ENCODE measurements at places on chromosomes 13 and 19.

DNA sequence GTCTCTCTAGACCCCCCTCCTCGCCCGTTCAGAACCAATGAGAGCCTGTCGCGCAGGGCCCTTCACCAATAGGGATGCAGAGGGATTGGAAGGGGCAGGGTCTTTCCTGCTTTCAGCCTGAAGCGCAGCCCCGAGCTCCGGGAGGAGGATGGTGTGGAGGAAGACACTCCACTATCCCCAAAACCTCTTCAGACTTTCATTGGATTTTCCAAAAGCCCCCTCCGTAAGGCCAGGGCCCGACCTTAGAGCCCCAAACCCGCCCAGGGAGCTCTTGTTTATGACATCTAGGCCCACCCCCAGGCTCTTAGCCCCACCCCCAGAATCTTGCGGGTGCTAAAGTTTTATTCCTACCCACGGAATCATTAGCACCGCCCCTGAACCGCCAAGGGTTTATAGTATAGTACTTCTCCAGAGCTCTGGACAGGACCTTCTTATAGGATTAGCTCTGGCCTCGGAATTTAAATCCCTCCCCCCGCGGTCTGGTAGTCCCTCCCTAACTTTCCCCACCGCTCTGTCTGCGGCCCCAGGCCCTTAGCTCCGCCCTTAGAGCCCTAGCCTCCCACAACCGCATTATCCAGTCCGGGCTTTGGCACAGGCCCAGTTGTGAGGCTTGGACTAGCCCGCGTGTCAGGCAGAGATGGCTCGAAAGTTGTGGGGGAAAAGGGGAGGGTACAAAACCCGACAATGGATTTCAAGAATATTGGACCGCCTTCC, 6.6 kb upstream of the EML2 start:
- DNase-seq = peak; percentile 85

GRCh38 chr13:54433493-54434206, 1405.0 kb downstream of the OLFM4 start:
- DNase-seq = no peak

GRCh38 chr13:35882722-35883497, 248.3 kb downstream of the DCLK1 start:
- no peak for DNase-seq

DNA sequence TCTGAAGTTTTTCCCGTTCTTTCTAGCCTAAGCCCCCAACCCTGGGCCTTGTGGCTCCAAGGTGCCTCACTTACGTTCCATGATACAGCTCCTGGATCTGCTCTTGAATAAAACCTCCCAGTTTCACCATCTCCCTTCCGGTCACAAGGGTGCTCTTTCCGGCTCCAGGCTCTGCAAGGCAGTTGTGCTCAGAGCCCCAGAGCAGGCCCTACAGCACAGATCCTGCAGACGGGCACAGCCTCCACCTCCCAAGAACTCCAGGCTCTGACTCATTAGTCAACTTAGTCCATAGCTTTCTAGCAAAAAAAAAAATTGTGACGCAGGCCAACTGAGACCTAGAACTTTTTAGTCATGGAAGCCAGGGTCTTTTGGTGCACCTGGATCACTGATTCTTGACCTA, 33.9 kb upstream of the SLC7A10 start:
- no peak for DNase-seq

DNA sequence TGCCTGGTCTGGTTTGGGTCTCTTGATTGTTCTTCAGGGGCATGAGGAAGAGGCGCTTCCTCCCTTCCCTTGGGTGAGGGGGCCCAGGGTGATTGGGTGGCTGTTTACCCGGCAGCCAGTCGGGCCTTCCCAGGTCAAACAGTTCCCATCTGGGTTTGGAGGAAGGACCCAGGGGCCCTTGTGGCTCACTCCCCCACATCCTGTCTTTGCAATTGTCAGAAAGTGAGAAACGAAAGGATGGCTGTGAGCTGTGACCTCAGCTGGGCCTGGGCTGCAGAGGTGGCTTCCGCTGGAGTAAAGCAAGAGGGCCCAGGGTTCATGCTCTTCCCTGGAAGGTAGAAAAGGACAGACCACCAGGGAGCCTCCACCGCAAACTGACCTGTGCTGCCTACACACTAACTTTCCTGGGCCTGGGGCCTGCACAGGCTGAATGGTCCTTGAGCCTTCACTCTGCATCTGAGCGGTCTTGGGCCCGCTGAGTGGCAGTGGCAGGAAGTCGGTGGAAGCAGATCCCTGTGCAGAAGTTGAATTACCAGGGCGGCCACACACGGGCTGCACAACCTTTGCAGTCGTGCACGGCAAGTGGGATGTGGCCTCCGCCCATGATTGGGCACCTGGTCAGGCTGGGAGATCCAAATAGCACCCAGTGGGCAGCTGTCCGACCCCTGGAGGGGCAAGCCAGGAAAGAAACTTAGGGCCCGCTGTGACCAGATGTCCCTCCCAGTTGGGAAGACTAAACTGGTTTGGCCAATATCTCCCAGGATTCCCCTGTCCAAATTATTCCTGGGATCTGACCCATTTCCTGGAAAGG, 5.3 kb upstream of the CD79A start:
- peak; percentile 91 for DNase-seq

DNA sequence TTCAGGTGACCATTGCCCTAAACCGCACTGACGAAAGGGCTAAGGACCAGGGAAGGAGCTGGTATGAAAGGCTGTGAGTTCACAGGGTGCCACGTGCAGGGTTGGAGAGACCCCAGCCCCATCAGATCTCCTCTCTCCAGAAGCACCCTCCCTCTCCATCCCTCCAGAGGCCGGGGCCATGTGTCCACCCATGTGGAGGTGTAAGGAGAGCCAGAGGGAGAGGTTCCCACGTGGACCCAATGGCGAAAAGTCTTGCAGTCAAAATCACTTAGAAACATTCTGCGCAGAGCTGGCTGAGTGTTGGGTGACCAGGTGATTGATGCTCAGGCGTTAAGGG, 168.3 kb downstream of the COL4A1 start:
- no peak for DNase-seq

DNA sequence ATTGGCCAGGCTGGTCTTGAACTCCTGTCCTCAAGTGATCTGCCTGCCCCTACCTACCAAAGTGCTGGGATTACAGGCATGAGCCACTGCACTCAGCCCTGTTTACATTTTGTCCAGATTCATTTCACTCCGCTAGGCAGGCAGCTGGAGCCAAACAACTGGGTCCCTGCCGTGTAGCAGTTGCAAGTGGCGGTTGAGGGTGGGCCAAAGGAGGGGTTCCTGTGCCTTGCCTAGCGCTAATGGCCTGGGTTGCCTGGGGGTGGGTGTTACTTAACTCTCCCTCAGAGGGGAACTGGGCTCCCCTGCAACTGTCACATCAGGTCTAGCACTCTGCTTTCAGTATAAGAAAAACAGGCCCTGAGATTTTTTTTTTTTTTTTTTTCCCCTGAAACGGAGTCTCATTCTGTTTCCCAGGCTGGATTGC, 7.4 kb downstream of the ACP5 start:
- DNase-seq = no peak

GRCh38 chr19:30049846-30050667, 108.0 kb downstream of the URI1 start:
- no peak for DNase-seq

DNA sequence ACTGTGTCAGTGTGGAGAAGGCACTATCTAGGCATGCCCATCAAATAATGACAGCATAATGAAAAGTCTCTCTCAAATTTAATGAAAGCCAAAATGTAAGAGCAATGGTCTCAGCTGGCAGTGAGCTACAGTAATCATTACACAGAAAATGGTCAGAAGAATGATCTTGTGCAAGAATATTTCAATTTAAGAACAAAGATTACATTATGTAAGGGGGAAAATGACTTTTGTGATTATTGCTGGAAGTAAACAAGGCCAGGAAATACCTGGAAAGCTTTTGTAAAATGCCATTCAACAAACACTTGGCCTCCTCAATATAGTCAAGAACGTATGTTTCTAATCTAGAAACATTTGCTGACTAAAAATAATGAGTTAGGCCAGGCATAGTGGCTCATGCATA, 89.1 kb downstream of the CAB39L start:
- DNase-seq = no peak

- DNase-seq = no peak
Measured at GRCh38 chr13:86725105-86725504, 925.9 kb upstream of the SLITRK6 start.

GRCh38 chr13:23288564-23288963, 107.8 kb downstream of the SGCG start:
- DNase-seq = no peak

DNA sequence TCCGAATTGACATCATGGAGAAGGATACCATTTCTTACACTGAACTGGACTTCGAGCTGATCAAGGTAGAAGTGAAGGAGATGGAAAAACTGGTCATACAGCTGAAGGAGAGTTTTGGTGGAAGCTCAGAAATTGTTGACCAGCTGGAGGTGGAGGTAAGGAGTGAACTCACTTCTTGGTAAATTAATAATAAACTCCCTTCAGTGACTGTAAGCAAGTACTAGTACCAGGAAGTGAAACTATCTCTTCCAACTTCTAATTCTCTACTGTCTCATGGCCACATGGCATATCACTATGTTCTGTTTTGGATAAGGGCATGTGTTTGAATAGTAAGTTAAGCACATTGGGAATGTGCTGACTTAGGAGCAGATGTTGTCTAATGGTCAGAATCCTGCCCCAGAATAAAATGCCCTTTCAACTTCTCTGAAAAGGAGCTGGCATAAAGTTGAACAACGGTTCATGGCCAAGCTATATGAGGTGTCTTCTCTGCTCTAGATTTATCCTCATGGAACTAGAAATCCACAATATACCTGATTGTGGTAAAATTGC, 13.4 kb downstream of the OLFM4 start:
- no peak for DNase-seq

DNA sequence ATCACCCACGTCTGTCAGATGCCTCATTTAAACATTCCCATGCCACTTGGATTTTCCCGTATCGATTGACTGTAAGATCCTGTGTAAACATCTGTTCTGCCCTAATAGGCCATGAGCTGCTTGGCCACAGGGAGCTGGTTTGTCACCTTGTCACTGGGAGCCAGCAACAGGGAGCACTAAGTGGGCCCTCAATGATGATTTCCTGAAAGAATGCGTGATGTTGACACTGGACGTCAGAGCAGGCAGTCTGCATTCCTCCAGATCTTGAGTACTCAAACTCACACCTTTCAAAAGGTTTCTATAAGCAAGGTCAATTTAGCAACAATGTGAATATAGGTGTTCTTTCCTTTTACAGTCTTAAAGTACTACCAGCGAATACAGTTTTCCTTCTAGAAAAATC, 78.8 kb downstream of the TUBGCP3 start:
- DNase-seq = no peak

DNA sequence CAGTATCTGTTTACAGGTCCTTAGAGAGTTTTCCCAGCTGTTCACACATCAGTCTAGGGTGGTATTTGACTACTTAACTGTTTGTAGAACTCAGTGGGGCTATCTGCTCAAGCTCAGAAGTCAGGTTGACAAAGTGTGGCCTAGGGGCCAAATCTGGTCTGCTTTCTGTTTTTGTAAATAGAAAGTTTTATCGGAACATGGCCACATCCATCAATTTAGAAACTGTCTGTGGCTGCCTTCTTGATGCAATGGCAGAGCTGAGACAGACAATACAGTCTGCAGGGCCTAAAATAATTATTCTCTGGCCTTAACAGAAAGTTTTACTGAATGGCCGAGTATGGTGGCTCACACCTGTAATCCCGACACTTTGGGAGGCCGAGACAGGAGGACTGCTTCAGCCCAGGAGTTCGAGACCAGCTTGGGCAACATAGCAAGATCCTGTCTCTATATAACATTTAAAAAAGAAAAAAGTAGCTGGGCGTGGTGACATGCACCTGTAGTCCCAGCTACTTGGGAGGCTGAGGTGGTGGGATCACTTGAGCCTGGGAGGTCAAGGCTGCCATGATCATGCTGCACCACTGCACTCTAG, 2.4 kb downstream of the SMG9 start:
- no peak for DNase-seq

- no peak for DNase-seq
Measured at GRCh38 chr19:29667387-29667783, 2.1 kb downstream of the PLEKHF1 start.

- no peak for DNase-seq
Measured at GRCh38 chr13:41284512-41285288, 21.3 kb upstream of the MTRF1 start.

GRCh38 chr13:99472122-99472440, 29.2 kb upstream of the TM9SF2 start:
- DNase-seq = no peak

DNA sequence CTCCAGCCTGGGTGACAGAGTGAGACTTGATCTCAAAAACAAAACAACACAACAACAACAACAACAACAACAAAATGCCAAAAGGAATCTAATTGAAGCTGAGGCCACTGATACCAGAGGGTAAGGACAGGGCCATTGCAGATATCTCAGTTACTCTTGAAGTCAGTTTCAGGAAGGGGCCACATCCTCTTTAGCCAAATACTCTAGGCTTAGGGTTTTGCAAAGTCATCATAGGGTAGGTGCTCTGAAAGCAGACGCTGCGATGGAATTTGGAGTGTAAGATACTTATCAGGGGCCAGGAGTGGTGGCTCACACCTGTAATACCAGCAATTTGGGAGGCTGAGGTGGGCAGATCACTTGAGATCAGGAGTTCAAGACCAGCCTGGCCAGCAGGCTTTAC, 46.6 kb upstream of the UBAC2 start:
- DNase-seq = no peak

- DNase-seq = no peak
Measured at GRCh38 chr19:13103581-13104359, 1.1 kb upstream of the LYL1 start.

DNA sequence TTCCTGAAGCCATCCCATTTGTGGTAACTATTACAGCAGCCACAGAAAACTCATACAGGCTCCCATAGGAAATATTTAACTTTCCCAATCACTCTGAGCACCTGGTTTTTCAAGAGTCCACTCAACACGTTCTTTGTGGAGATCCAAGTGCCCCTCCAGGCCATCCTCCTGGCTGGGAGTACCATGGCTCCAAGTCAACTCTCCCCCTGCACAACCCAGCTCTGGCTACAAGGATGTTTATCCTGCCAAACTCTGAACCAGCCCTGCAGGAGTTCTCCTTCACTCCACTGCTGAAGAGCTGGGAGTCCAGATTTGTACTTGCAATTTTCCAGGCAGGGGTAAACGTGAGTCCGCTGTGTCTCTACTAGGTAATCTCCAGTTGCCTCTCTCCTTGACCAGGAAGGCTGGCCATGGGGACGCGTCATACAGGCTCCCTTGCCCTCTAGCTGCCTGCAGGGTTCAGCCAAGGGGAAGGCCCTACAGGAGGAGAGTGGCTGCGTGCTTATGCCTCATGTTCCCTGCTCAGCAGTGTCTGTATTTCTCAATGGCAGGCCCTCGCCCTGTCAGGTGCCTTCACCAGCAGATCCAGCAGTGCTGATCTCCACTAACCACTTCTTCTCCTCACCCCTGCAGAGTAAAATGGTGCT, 29.9 kb upstream of the ARGLU1 start:
- no peak for DNase-seq

All from CD8-positive, alpha-beta T cell (primary cell).